Activated T-cell treated with anti-CD3 and anti-CD28 coated beads, Interleukin-2, amount 50 U/mL, for 24 hours (primary cell): ENCODE measurements at places on chromosomes 5 and 9.
A peak's percentile ranks its signal among the peaks of the same experiment; 100 is the strongest.

- no peak for DNase-seq
Observed at GRCh38 chr5:120817044-120817985, 353.2 kb downstream of the PRR16 start.

DNA sequence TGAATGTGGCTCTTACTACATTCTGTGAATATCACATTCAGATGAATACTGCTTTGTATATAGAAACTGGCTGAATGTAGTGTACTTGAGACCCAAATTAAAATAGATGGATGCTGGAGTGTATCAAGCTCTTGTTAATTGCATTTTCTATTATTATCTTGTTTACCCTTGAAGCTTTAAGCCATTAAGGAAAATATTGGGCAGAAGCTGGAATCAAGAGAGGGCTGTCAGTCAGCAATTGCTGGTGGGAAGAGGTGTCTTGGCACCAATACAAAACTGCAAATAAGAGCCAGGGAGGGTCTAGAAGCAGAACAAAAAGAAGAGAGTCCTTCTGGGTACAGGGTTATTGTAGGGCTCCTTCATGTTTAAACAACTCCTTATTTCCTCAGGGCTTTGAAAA, 38.8 kb downstream of the MUSK start:
- DNase-seq, result no peak

GRCh38 chr5:56200971-56201666, 32.0 kb downstream of the ANKRD55 start:
- DNase-seq, result peak; percentile 53

DNA sequence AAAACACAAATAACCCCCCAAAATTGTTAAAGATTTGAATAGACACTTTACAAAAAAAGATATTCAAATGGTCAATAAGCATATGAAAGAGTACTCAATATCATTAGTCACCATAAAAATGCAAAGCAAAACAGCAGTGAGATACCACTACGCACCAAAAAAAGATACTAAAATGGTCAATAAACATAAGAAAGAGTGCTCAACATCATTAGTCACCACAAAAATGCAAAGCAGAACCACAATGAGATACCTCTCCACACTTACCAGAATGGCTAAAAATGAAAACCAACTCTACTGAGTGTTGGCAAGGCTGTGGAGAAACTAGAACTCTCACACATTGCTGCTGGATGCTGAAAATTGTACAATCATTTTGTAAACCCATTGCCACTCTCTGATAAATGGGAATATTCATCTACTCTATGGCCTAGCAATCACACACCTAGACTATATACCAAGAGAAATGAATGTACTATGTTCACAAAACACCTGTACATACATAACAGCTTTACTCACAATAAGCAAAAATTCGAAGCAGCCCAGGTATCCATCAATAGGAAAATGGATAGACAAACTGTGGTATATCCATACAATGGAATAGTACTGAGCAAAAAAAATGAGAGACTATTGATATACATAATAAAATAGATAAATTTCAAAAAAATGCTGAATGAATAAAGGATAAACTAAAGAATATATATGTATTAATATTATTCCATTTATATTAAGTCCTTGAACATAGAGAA, 205.0 kb upstream of the DAPK1 start:
- no peak for DNase-seq

DNA sequence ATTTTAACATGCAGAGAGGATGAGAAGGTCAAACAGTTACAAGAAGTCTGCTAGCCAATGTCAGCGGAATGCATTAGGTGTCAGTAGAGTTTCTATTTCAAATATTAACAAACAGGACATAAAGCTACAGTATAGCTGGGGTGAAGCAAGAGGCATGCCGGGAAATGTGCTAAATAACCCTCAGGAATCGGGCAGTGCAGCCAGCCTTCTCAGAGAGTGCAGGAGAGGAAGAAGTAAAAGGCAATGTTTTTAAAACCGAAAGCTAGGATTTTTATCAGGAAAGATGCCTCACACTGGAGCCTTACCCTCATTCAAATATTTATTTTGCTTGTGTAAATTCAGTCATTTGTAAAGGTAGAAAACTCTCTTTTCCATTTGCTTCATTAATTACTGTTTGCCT, 59.1 kb upstream of the SH3GL2 start:
- DNase-seq, result no peak

DNA sequence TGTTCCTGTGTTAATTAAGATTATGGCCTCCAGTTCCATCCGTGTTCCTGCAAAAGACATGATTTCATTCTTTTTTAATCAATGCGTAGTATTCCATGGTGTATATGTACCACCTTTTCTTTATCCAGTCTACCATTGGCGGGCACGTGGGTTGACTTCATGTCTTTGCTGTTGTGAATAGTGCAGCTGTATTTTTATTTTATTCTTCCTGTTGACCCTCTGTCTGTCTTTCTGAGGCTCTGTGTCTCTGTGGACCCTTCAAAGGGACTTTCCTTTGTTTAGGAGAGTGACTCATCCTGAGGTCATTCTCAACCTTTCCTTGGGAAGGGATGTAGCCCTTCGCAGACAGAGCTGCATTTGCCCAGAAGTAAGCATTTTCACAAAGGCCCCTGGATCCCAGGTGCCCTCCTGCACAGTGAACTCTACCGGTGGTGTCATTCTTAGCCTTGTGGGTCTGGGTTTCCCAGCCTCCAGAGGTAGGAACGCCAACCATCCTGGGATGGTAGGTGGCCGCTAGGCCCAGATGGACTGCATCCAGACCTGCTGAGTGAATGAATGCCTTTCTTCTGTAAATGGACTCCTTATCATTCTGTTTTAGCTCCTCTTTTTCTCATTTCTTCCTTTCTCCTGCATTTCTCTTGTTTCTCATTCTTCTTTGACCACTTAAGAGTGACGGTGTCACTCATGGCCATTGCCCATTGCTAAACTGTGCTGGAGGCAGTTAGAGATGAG, 22.4 kb downstream of the TRIO start:
- DNase-seq, result no peak

GRCh38 chr5:1552521-1553255, 28.9 kb upstream of the LPCAT1 start:
- no peak for DNase-seq

- no peak for DNase-seq
Observed at GRCh38 chr5:108703313-108703712, 44.4 kb upstream of the FER start.

- no peak for DNase-seq
Observed at GRCh38 chr5:111398013-111398412, 114.3 kb downstream of the STARD4 start.

GRCh38 chr5:14379739-14380497, 201.7 kb upstream of the OTULINL start:
- no peak for DNase-seq

- no peak for DNase-seq
Observed at GRCh38 chr5:51096859-51097258, 286.4 kb upstream of the ISL1 start.

- DNase-seq, result no peak
Observed at GRCh38 chr9:132752877-132753592, 82.8 kb downstream of the GTF3C4 start.

- no peak for DNase-seq
Observed at GRCh38 chr5:137666901-137667300, 69.0 kb downstream of the KLHL3 start.

GRCh38 chr5:142548739-142549275, 137.1 kb downstream of the FGF1 start:
- peak; percentile 50 for DNase-seq

DNA sequence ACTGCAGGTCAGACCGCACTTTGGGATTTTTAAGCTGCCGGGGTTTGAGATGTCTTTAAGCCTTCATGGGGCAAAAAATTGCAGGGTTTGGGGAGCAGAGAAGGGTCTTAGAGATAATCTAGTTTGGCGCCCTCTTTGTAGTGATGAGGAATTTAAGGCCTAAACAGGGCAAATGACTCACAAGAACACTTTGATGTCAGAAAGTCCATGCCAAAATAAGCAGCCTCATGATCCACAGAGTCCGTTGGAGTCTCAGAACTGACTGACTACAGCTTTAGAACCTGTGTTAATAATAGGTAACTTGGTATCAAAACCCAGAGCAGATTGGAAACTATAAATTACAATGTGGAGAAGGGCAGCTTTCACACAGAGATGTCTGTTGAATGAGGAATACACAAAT, 35.9 kb upstream of the PTGS1 start:
- DNase-seq, result no peak

DNA sequence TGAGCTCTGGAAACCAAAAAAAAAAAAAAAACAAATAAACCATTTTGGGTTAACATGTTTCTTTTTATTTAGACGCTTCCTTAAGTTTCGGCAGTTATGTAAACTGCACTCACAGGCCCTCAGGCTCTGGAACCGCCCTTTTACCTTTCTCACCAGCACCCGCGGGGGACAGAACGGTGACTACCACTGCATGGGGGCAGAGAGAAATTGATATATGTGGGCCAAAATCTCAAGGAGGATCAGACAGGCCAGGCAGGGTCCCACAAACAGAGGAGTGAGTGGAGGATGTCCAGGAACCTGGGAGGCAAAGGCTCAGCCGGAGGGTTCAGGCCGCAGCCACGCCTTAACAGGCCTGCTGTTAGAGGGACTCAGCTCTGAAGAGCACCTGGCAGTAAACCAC, 54.4 kb downstream of the IRX2 start:
- DNase-seq, result no peak
